ENCODE measurements at places on chromosomes 16 and 17.

DNA sequence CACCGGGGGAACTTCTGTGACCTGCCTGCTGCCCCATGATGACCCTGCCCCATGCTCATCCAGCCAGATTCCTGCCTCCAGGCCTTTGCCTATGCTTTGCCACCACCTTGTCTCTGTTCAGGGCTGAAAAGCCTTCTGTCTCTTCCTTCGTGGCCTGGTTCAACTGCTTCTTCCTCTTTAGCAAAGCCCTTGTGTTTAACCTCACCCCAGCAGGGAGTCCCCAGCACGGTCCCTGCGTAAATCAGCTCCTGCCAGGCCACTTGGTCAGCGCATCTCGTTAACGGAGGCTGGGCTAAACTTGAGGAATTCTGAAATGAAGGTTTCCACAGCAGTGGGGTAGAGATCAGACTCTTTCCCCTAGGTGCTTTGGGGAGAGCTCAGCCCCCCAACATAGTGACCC is 16.1 kb upstream of the KCNJ12 start:
- no peak for DNase-seq

DNA sequence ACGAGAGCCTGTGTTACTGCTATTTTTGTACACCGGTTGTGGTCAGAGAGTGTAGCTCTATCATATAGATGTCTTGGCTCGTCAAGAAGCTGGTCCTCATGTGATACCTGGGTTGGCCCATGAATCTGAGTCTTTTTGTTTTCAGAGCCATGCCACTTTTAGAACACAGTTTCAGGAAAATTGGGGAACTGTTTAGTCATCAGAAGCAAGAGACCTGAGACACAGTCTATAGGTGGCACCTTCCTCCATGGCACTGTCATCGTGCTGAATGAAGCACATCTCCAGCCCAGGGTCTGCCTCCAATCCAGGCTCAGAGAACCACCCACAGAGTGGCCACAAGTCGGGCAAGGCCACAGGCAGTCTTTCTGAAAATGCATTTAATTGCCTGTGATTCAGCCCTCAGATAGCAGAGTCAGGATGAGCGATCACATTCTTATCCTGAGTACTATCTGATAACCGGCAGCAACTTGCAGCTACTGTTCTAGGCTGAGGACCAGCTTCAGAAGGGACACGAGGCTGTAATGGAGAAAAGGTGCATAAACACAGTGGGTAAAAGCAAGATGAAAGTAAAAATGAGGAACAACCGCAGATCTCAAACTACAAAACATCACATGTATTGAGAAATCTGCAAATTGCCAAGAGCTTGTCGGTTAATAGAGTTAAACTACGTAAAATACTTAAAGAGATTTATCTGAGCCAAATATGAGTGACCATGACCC is 14.2 kb upstream of the HAPSTR1 start:
- DNase-seq: peak; percentile 25

DNA sequence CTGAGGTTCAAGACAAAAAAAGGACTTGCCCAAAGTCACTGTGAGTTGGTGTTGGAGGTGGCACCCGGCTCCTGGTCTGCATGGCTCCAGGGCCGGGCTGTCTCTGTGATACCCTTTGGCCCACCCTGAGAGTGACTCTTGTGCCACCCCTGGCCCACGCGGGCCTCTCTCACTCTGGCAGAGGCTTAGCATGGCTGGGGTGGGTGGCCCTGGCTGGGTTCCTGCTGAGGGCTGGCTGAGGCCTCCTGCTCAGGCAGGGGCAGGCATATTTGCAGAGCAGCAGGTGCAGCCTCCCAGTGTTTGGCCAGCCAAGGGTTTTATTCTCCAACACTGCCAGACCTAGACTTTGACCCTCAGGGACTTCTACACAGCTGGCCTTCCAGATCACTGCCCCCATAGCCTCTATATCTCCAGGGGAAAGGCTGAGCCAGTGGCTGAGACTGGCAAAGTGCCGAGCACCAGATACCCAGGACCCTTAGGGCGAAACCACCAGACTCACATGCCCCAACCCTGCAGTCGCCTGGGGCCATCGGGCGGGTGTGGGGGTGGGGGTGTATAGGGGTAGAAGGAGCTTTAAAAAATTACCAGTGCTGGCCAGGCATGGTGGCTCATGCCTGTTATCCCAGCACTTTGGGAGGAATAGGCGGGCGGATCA is 21.5 kb upstream of the ADGRG1 start:
- DNase-seq: no peak

DNA sequence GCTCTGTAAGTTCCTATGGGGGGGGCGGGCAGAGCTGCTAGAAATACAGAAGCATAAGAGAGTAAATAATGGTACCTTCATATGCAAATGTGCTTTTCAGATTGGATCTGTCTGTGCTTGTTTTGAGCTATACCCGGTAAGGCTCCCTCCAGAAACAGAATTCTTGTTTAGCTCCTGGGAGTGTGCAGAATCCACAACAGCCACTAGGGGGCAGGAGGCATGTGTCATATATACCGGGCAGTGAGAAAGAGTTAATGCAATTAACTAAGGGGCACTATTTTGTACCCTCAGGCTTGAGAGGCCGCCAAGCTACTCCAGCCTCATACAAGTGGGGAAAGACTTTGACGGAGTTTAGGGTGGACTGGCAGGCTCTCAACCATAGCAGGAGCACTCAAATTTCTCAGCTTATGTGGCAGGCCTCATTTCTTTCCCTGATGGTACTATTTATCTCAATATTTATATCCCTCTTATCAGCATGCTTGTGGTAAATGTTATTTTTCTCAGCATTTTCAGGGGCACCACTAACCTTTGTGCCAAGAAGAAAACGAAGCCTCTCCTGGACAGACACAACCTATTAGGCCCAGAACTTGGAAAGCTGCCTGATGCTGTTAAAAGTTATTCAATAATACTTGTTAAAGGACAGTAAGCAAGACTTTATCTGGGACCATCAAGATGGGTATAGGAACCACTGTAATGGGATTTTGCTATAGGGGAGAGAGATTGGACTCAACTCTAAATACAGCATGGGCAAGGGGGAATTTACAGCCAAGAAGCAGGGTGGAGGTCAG is 10.7 kb upstream of the CENPV start:
- peak; percentile 68 for DNase-seq

DNA sequence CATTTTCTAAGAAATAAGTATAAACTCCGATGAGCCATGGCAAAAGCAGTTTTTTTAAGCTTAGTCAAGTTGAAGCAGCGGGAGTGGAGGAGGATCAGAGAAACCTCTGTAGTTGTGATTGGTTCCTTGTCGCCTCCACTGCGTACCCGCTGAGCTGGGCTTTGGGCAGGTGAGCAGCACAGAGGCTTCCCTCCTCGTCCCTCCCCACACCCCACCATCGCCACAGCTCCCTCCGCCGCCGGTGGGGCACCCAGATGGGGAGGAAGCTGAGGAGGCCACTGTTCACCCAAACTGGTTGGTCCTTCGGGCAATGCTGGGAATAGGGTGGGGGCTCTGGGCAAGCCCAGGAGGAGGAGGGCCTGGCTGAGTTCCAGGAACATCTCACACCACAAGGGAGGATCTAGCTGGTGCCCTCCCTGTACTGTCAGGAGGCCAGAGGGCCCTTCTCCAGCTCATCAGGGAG is 5.2 kb upstream of the MRPL38 start:
- DNase-seq: no peak

- DNase-seq: no peak
Measured at GRCh38 chr16:89931305-89931896, 8.3 kb downstream of the TUBB3 start.

DNA sequence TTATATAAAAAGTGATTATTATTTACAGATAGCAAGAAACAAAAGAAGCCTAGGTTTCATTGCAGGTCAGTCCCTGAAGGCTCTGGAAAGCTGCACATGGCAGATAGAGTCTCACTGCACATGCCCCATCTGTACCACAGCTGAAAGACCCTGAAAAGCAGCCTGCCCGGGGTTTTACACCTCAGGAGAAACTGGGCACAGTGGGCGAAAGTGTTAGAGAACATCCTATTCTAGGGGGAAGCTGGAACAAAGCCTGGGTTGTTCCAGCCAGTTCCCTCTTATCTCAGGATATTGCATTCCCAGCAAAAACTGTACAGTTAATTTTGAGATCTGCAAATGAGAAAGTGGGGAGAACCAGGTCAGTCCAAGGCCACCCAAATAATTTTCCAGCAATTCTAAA is 419.7 kb downstream of the CNTNAP4 start:
- no peak for DNase-seq

DNA sequence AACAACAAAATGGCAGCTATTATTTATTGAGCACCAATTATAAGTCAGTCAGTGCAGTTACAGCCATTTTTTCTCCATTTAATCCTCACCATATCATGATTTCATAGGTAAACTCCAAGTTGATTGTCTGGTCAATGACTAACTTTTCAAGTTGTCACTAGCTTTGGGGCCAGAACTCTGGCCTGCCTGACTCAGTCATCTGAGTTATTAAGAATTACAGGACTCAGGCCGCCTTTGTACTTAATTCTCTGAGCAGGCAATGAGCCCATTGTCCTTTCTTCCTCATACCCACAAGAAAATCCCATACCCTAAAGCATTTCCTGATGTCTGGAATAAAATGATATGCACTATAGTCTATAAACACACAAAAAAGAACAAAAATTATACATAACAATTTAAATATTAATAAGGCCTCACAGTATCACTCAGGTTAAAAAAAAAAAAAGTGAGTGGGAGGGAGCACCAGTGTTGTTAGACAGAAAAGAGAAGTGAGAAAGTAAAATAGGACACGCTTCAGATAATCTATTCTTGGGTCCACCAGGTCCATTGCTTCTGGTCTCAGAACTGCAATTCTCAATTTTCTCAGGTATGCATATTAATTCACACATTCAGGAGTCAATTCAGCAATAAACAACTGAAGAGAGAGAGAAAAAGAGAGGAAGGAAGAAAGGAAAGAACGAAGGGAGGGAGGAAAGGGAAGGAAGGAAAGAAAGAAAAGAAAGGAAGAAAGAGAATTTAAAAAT is 70.2 kb downstream of the SPAG9 start:
- no peak for DNase-seq

DNA sequence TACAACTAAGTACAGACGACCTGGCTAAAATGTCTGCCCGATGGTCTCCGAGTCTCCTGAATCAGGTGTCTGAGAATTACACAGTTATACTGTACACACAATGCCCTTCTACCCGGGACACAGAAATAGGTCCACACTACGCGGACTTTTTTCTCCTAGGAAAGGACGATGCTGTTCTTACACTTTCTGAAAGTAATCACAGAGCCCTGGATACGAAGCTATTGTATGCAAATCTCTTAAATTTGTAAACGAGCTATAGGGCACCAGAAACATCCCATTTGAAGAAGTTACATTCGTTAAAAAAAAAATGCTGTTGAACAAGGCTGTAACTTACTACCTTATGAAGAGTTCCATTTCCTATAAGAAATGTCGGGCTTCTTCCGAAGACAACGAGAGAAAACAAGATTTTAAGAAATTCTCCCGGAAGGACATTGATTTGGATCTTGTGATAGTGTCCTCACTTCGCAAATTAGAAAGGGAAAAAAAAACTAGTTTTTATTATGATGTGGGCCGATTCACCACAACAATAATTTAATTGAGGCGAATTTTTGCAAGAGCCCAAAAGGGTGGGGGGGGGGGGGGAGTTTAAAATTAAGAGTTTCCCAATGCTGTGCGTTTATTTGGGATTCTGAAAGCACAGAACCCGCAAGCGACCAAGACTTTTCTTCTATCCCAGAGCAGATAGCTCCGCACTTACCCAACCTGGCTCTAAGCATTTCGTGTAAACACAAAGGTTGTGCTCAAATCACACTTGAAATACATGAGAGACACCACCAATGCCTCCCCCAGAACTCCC is 1.5 kb upstream of the SOX9 start:
- no peak for DNase-seq

DNA sequence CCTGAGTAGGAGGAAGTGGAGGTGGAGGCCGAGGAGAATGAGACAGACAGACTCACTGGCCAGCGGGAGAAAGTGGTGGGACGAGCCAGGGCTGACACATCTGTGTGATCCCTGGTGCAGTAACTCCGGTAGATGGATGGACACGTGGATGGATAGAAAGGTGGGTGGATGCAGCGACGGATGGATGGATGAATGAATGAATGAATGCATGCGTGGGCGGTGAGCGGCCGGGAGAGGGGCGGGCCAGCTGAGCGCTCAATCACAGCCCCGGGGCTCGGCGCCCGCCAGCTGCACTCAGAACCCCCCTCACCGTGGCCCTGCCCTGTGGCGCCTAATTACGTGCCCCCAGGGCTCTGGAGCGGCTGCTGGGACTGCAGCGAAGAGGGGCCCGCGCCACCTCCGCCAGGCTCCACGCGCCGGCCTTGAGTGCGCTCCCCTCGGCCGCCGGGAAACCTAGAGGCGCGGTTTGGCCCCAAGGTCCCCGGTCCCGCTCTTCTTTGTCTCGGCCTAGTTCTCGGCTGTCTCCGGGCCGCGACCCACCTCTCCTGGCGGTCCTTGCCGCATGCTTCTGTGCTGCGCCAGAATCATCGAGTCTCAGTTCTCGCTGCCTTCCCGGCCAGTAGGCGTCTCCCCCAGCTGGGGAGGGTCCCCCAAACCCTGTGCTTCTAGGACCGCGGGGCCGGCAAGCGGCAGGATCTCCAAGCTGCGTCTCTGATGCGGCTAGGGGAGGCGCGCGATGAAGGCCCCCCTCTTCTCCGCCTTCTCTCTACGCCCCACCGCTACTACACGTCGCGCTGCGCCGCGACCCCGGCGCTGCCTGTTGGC is 41.0 kb downstream of the RAI1 start:
- DNase-seq: no peak

GRCh38 chr17:33927732-33928133 is 327.4 kb upstream of the CCL2 start:
- DNase-seq: no peak

- no peak for DNase-seq
Measured at GRCh38 chr16:89187770-89188392, 12.5 kb downstream of the SLC22A31 start.
